ENCODE measurements at places on chromosomes 12 and 14. TPM values are rescaled to one million over a fixed set of nuclear protein-coding genes. Genes with fewer than 3 reads are reported as not detected.

GLT1D1 gene
- total RNA-seq, result not detected

MYF6 gene
- not detected for total RNA-seq

TRHDE gene
- total RNA-seq, result not detected

LGMN gene
- 20.0 TPM for total RNA-seq

KRT3 gene
- total RNA-seq, result not detected

FIGNL2 gene
- not detected for total RNA-seq

TMTC1 gene
- 100 TPM for total RNA-seq

DDN gene
- total RNA-seq, result 0.28 TPM

STAC3 gene
- 2.8 TPM for total RNA-seq

ADAM21 gene
- 0.37 TPM for total RNA-seq

KRT79 gene
- total RNA-seq, result not detected
